Anterior cingulate cortex (tissue), 58 donors: ENCODE measurements at places on chromosomes 5 and 9.

- DNase-seq = no peak
Observed at GRCh38 chr9:85089188-85089969, 419.9 kb downstream of the NTRK2 start.

DNA sequence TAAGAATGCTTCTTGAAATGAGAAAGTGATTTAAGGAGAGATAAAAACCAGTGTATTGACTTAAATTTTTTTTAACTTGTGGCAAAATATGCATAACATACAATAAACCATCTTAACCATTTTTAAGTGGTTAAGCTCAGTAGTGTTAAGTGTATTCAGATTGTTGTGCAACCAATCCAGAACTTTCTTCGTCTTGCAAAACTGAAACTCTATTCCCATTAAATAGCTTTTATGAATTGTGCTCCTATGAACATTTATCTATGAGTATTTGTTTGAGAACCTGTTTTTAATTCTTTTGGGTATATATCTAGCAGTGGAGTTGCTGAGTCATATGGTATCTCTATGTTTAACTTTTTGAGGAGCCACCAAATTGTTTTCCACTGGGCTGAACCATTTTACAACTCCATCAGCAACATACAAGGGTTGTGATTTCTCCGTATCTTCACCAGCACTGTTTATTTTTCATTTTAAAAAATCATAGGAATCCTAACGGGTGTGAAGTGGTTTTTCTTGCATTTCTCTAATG lies 76.6 kb upstream of the ACTBL2 start:
- no peak for DNase-seq

DNA sequence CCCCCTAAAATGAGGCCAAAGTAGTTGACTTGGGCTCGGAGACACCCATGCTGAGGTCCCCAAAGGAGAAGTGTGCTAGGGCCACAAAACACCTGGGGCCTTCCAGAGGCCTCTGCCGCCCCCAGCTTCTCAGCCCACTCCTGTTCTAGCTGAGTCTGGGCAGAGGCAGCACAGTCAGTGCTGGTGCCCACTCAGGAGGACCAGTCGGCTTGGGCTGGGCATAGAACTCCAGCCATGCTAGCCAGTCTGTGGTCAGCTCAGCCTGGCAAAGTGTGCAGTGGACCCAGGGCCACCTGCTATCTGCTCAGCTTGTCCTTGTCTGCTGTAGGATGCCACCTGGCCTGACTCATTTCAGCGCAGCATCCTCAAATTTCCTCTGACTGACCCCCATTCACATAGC lies 254.6 kb downstream of the FSTL4 start:
- DNase-seq = no peak

- no peak for DNase-seq
Observed at GRCh38 chr5:23583081-23583480, 75.7 kb downstream of the PRDM9 start.

DNA sequence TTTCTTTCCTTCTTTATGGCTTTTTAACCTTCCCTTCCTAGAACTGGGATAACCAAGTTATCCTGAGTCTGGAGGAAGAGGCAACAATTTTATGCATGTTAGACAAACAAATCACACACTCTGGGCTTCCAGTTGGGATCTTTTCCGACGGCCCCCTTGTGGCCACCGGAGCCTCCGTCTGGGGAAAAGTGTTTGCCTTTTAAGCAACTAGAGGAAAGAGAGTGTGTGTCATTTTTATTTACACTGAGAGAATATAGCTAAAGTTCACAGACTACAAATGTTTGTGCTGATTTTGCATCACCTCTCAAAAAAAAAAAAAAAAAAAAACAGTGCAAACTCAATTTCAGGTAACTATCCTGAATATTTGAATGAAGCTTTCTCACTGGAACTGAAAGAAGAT lies 126.2 kb downstream of the SEMA6A start:
- no peak for DNase-seq

- DNase-seq = no peak
Observed at GRCh38 chr9:6460189-6460768, 47.3 kb downstream of the UHRF2 start.

GRCh38 chr5:159478950-159479349 lies 148.7 kb upstream of the IL12B start:
- no peak for DNase-seq

DNA sequence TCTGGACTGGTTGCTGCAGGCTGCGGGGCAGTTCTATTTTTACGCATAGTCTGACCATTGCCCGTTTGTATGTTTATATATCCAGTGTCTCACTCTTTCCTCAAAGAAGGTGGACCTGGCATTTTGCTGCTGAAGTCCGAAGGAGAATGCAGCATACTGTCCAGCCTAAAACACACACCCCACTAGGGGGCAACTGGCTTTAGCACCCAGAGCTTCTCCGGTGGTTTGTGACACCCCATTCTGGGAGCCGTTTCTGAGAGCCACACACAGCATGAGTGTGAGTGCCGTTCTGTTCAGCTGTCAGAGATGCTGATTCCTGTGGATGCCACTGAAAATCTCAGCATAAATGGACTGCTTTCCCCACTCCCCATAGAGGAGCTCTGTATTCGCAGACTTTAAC lies 290.5 kb upstream of the TAS2R1 start:
- DNase-seq = no peak

DNA sequence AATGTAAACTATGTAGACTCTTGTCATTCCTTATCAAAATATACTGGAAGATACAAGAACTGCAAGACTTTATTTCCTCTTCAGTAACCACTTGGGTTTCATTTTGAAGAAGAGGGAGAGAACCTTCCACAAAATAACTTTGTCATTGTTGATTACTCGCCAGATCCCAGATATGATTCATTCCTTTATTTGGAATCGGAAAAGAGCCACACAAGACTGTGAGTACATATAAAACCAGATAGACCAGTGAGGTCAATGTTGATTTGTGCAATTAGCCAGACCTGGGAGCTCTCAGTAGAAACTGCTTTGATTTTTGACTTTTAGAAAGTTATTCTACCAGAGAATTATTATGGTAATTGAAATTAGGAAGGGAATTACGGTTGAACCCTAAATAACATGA lies 146.1 kb downstream of the TMEM167A start:
- no peak for DNase-seq

GRCh38 chr5:31393126-31393525 lies 138.8 kb downstream of the DROSHA start:
- DNase-seq = no peak

GRCh38 chr5:86679529-86679928 lies 61.8 kb downstream of the COX7C start:
- no peak for DNase-seq

DNA sequence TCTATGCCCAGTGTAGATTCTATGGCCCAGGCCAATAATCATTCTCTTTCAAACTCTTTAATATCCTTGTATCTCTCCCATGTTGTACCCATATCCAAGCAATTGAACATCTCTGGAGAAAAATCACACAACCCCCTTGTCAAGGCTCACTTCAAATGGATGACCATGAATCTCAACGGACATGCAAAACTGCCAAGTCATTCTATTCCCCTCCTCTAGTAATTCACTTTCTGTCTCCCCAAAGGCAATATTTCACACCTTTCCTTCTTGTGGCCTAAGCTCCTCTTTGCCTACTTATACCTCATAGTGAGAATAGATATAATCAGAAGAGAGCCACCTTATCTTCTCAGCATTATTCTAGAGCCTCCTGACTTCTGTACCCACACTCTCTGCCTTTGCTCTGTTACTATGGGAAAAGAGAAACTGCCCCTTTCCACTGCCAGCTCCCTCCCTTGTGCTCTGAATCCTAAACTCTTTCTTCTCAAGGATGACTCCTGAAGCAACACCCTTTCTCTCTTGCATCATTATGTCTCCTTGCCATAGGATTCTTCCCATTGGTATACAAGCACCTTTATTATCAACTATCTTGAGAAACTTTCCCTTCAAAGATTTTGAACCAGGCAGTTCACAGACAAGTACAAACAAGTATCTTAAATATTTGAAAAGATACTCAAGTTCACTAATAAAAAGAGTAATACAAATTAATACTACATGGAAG lies 66.1 kb downstream of the RPS23 start:
- no peak for DNase-seq

DNA sequence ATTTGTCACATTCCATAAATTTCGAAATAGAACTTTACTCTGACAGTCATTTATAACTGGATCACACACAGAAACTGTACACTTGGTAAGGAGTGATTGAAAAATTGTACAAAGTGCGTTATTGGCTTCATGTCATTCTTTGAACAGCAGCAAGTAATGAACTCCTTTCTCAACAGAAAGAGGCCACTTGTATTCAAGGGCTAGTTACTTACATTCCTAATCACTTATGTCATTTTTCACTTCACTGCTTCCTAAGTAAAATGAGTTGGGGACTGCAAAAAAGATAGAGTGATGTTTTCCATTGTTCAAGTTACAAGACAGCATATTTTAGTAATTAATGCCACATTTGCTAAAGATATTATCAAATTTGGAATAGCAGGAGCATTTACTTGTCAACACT lies 893.2 kb downstream of the DTWD2 start:
- DNase-seq = no peak

- no peak for DNase-seq
Observed at GRCh38 chr5:55857247-55857640, 6.1 kb downstream of the IL31RA start.

GRCh38 chr5:98599016-98599415 lies 174.4 kb upstream of the RGMB start:
- no peak for DNase-seq

- DNase-seq = no peak
Observed at GRCh38 chr5:133294380-133294779, 242.6 kb downstream of the HSPA4 start.

- DNase-seq = no peak
Observed at GRCh38 chr5:101664071-101664791, 631.9 kb downstream of the SLCO4C1 start.

DNA sequence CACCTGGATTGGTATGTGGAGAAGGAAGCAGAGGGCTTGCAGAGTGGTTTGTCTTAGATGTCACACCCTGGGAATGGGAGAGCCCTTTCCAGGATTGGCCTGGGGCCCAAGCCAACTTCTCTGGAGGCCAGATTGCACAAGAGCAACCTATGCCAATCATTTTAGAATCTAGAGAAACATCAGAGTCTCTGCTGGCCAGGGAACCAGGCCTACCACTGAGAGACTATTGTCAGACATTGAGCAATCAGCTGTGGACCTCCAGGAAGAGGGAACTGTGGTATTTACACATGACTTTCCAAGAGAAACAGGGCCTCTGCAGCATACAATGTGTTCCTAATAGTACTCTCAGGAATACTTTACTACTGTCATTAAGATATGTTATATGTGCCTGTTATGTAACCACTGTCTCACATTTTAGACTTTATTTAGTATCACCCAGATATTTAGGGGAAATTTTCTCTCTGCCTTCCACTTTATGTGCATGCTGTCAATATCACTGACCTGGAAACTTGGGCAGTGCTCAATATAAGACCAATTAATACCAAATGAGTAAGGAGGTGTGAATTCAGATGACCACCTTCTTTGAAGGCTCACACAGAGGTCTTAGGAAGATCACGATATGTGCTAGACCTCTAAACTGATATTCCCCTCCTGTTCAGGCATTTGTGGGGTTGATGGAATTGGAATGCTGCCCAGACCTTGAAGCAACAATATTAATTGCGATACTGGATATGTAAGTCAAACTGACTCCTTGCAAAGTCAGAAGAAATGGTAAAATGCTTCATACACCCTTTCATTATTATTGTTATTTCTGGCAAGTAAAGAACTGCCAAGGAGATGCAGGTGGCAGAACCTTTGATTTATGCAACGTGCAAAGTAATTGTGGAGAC lies 20.5 kb upstream of the CCL28 start:
- DNase-seq = no peak

GRCh38 chr9:34633851-34634550 lies 3.6 kb downstream of the SIGMAR1 start:
- peak; percentile 52 for DNase-seq

- no peak for DNase-seq
Observed at GRCh38 chr9:12699529-12699928, 6.3 kb downstream of the TYRP1 start.

DNA sequence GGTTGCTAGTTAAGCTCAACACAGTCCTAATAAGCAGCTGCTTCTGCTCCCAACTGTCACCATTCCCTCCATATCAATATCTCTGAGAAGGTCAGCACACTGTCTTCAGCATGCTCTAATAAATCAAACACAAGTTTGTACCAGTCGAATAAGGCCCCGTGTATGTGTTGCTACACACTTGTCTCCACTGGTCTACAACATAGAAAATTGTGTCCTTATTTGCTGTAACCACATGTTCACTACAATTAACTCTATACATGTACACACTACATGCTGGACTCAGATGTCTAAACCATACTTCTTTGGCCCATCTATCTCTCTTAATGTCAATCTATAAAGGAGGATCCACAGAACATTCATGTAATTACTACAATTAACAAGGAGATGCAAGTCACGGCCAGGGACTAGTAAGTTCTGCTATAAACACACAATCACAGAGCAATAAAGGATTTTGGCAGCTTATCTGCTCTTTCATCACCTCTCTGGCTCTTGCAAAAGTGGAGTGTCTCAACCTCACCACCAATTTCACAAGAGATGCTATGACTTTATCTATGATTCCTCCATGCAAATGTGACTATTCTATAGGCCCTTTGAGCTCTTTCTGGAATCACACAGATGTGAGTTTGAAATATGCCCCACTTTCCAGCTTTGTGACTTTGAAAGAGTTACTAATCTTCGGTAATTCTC lies 143.9 kb downstream of the SEMA5A start:
- no peak for DNase-seq

DNA sequence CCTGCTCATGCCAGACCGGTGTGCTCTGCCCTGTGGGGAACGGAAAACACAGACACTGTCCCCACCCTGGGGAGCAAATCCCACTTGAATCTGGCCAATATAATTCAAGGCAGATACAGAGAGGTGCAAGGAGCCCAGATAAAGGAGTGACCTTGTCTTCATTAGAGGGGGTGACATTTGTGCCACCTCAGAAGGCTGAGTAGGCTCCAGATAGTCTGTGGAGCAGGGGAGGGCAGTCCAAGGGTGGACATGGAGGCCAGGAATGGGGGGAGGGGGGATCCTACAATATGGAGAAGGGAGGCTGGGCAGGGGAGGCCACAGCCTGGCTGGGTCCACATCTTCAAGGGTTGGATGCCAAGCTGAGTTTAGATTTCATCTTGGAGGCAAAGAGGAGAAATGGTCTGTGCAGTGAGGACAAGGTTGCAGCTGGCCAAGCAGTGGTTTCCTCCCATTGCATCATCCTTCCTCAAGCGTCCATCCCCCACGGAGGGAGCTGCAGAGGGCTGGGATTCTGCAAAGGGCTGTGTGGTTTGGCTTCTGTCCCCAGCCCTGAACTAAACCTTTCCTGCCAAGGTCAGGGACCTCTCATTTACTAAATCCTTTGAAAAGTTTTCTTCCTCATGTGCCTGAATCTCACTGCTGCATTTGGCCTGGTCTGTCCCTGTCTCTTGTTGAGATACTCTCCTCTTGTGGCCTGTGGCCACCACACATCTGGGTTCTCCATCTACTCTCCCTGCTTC lies 60.1 kb downstream of the GALNT12 start:
- peak; percentile 14 for DNase-seq

- DNase-seq = no peak
Observed at GRCh38 chr5:16245249-16245648, 65.7 kb upstream of the MARCHF11 start.

GRCh38 chr5:115467628-115468027 lies 76.9 kb downstream of the FEM1C start:
- no peak for DNase-seq

GRCh38 chr9:91837981-91838731 lies 111.9 kb downstream of the ROR2 start:
- no peak for DNase-seq

GRCh38 chr9:503881-504852 lies 289.5 kb downstream of the DOCK8 start:
- no peak for DNase-seq

- DNase-seq = no peak
Observed at GRCh38 chr9:82410306-82410705, 421.7 kb downstream of the SPATA31D1 start.

GRCh38 chr5:156400231-156400986 lies 73.4 kb downstream of the SGCD start:
- no peak for DNase-seq
